Stimulated activated CD8-positive, alpha-beta memory T cell treated with anti-CD3 and anti-CD28 coated beads, Interleukin-15, amount 100 ng/mL, for 24 hours (primary cell): ENCODE measurements at places on chromosomes 6 and 20.

- DNase-seq: no peak
Measured at GRCh38 chr6:47168180-47168579, 126.0 kb upstream of the ADGRF1 start.

DNA sequence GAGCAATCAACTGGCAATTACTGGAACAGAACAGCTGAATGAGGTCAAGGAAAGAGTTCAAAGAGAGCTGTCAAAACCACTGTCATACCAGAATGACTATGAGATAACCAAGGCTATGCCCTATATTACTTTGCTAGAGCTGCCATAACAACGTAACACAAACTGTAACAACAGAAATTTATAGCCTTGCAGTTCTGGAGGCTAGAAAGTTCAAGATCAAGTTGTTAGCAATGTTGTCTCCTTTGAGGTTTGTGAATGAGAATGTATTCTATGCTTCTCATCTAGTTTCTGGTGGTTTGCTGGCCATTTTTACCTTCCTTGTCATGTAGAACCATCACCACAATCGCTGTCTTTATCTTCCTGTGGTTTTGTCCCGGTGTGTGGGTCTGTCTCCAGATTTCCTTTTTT is 1323.0 kb upstream of the GJE1 start:
- DNase-seq: no peak

DNA sequence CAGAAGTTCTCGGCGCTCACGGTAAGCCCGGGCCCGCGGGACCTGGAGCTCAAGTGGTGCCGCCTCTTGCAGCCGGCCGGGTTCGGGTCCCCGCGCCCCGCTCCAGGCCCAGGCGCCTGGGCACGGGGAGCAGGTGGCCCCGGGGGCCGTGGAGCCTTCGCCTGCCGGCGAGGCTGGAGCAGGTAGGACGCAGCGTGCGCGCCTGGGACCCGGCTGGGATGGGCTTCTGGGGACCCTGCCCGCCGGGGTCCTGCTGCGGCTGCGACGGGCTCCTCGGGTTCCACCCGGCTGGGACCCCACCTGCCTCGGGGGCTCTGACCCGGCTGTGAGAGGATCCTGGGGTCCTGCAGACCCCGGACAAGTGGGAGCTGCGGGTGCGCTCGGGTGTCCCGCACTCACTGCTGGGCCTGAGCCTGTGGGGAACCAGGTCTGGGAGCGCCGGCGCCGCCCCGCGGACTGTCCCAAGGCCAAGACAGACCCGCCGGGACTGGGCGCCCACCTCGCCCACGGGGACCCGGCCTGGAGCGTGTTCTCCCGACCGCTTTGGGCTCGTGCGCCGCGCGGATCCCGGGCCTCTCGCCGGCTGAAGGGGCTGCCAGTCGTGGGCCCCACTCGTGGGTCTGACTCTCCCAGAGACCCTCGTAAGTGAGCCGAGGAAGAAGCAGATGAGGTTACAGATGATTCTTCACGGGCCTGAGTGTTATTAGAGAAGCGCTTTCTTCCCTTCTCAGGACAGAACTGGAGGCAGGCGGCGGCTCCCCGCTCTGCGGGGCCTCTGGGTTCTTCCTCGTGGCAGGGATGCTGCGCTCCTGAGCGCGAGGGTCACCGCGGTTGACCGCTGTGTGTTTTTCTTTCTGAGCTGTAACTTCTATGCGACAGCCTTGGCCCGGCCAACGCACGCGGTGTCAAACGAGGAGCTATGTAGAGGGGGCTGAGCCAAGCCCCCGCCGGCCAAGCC is 729 bp downstream of the SMOC2 start:
- DNase-seq: no peak

DNA sequence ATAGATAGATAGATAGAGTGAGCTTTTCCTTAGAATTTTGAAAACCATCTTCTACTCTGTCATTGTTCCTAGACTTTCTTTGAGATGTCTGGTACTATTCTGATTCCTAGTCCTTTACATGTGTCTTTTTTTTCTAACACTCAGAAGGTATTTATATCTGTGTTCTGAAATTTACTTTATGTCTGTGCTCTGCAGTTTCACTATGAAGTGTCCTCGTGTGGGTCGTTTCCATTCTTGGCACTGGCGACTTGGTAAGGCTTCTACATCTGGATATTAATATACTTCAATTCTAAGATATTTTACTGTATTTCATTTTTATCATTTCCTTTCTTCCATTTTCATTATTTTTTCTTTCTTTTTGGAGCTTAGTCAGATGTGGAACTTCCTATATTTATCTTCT is 87.0 kb downstream of the FHL5 start:
- DNase-seq: no peak

- DNase-seq: no peak
Measured at GRCh38 chr6:33431880-33432541, 12.1 kb downstream of the SYNGAP1 start.

DNA sequence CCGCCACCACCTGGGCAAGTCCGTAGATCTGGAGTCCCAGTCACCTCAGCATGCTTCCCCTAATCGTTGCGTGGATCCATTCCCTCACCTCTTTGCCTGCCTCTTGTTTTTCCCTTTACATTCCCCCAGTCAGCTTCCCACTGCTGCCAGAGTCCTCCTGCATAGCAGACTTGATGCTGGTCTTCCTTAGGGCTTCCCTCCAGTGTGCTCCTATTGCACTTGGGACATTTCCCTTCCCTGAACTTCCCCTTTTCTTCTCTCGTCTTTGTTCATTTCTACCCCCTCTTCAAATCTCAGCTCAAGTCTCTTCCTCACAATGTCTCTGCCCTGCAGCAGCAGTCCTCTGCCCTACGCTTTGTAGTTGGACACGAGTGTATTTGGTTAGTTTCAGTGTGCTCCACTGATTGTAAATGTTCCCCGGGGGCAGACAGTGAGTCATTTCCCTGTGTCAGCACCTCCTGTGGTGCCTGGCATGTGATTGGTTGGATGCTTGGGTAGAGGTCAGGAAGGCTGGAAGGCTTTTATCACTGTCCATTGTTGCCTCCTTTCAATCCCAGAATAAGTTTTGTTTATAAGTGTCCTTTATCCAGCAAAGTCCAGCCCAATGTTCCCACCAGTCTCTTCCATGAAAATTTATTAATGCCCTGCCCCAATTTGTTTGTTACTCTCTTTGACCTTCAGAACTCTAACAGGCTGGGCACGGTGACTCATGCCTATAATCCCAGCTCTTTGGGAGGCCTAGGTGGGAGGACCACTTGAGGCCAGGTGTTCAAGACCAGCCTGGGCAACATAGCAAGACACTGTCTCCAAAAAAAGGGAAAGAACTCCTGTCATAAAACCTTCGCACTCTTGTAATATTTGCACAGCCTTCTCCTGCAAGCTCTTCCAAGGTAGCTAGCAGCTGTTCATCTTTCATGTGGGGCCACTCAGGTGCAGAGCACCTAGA is 38.3 kb downstream of the FAM120B start:
- DNase-seq: no peak

DNA sequence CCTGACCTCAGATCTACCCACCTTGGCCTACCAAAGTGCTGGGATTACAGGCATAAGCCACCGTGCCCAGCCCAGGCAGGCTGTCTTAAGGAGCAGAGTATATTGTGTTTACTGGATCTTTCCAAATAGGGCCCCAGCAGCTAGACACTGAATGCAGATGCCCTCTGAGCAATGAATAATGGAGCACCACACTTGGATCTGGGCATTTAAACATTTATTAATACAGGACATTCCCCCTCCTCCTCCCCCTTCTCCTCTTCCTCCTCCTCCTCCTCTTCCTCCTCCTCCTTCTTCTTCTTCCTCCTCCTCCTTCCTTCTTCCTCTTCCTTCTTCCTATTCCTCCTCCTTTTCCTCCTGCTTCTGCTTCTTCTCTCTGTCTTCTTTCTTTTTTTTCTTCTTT is 34.2 kb downstream of the CD83 start:
- DNase-seq: no peak

GRCh38 chr6:166672624-166673206 is 45.7 kb upstream of the RPS6KA2 start:
- DNase-seq: no peak

- DNase-seq: no peak
Measured at GRCh38 chr6:90397929-90398674, 101.5 kb upstream of the BACH2 start.

GRCh38 chr6:17741507-17741906 is 34.8 kb upstream of the NUP153 start:
- no peak for DNase-seq

DNA sequence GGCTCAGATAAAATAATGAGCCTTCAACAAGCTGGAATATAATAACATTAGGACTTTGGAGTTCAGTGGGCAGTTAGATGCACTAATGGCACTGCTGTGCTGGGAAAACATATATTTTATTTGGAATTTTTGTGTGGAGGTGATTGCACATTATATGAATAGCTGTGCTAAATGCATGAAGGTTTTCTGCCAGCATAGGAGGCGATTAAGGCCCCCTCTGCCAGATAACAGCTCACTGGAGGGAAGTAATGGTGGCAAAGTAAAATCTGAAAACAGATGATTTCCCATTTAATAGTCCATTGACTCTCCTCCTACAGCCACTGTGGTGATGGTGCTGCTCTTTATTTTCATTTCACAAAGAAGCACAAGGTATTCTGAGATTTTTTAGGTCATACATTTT is 326.0 kb downstream of the GRIK2 start:
- no peak for DNase-seq

DNA sequence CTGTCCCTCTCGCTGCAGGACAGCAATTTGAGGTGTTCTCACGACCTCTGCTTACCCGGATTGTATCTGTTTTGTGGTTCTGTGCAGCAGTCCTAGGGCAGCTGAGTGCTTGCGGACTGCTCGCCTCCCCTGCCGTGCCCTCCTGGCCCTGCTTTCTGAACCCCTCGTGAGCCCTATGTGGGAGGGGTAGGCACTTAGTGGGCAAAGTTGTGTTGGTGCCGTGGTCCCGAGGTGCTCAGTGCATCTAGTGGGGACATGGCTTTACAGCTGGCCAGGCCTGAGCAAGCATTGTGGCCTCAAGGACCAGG is 5.2 kb downstream of the TMEM181 start:
- no peak for DNase-seq

- no peak for DNase-seq
Measured at GRCh38 chr6:170150590-170150945, 140.3 kb downstream of the DLL1 start.

- no peak for DNase-seq
Measured at GRCh38 chr6:30446259-30446658, 43.0 kb upstream of the HLA-E start.

DNA sequence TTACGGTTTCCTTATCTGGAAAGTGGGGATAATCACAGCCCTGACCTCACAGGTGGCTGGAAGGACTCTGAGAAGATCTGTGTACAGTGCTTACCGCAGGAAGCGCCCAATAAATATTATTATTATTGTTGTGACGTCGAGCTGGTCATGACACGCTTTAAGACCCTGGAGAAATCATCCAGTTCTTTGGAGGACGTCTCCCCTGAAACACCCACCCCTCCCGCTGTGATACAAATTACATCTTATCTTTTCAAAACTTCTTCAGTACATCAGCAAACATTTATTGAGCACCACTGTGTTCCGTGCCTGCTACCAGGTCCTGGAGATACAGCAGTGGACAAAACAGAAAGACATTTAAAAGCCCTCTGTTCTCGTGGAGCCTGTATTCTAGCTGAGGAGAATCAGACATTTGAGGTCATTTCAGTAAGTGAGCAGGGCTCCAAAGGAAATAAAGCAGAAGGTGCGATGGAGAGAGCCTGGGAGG is 118.7 kb downstream of the CEBPB start:
- DNase-seq: no peak

- no peak for DNase-seq
Measured at GRCh38 chr6:8743170-8743745, 307.9 kb upstream of the SLC35B3 start.

DNA sequence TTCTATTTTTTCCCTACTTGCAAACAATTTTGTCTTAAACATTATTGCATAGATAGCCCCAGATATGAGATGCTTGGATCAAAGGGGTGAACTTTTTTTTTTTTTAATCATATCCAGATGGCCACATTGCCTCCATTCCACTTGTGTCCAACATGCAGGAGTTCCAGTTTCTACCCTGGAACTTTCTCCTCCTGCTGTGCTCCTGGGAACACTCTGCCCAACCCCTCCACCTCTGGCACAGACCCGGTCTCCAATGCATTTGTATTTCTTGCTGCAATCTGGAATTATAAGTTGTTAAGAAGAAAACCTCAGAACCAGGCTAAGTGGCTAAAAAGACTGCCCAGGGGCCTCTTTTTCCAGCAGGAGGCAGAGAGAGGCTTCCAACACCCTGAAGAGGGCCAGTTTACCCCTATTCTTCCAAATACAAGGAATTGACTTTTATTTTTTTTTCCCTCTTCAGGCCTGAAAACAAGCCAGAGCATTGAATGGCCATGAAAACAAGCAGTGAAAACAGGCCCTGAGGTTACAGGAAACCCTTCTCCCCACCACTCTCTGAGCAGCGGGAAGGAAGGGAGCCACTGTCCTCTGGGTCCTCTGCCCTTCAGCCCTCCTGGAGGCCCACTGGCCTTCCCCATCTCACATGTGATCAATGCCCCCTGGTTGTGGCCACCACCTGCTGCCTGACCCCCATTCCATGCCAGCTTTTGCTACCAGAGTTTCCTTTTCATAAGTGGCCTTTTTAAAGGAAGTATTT is 44.3 kb downstream of the PDYN start:
- DNase-seq: no peak
